ENCODE measurements at places on chromosomes 3 and 15.

GRCh38 chr3:152192936-152193672 lies 75.6 kb upstream of the MBNL1 start:
- no peak for DNase-seq

GRCh38 chr15:66773129-66773873 lies 71.3 kb downstream of the SMAD6 start:
- no peak for DNase-seq

GRCh38 chr15:40828447-40829036 lies at the start of gene PPP1R14D:
Gene PPP1R14D, minus strand, starts transcription at chr15:40828708. Its CDS starts 67 bp downstream, at chr15:40828641.
- DNase-seq = no peak

DNA sequence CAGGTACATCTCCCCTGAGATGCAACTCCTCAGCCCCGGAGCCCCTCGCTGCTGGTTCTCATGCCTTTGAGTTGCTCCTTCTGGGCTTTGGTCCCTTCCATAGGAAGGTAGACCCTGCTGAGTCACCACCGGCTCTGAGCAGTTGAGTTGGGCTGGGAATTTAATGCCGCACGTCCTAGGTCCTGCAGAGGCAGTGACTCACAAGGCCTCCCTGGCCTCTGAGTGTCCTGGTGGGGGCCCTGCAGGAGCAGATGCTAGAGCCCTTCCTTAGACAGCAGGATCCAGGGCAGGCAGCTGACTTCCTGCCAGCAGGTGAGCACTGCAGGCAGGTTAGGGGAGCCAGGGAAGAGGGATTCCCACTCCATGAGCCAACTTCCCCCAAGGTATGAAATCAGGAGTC lies 5.5 kb upstream of the NTRK3 start:
- no peak for DNase-seq

DNA sequence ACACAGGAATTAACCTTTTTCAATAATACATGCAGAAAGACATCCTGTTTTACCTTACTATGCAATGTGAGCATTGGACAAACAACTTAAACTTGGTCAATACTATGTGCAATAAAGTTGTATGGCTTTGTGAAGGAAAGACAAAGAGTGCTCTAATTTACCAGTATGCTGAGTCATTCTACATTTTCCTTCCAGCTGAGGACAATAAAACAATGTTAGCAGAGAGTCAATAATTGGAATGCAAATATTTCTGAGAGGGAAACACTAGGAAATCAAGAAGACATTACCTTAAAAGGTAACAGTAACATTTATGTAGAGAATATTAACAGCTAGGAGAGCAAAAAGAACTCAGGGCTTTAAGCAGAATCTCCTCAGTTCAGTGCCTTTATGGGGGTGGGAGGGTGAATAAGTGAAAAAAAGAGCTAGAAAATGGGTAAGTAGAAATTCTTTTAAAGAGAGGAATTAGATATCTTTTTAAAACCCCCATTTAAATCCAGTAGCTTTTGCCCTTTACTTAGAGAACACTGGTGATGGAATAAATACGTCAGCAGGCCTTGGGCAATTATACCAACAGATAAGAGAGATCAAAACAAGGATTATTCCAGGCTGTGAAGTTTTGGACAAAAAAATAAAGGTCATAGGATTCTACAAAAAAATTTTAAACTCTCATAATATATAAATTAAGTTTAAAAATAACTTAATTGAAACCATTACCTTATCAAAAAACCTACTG lies 11.6 kb upstream of the HGD start:
- peak; percentile 19 for DNase-seq

GRCh38 chr15:61449186-61449702 lies 220.1 kb upstream of the RORA start:
- DNase-seq = no peak

DNA sequence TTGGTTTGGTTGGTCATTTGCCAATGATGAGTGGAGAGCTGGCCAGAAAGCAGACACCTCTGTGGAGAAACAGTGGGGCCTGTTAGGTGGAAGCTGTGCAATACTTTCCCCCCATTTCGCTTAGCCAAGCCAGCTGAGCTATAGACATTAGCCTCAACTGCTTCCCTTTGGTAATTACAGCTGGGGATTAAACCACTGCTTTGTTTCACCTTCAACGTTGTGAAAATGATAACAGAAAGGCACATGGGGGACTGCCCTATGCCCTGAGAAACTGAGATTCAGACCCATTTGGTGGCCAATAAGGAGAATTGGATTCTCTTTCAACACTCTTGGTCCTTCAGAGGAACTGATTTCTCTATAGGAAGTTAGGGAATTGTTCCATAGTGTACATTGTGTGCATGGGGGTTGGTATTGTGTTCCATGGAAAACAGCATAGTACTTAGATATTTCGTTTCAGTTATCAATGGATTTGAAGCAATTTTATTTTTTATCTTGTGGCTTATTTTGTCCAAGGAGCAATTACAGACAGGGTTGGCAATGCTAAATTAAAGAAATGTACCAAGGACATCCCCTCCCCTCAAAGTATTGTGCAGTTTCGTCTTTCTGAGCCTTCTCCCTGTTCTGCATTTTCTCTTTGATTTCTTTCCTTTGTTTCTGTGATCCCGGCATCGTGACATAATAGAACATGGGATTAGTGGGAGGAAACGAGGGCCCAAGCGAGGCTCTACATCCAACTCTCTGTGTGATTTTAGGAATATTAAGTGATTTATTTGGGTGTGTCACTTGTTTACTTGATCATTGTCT lies 194.3 kb downstream of the FNDC3B start:
- DNase-seq = no peak

GRCh38 chr3:144773350-144773749 lies 801.7 kb downstream of the DIPK2A start:
- DNase-seq = no peak

DNA sequence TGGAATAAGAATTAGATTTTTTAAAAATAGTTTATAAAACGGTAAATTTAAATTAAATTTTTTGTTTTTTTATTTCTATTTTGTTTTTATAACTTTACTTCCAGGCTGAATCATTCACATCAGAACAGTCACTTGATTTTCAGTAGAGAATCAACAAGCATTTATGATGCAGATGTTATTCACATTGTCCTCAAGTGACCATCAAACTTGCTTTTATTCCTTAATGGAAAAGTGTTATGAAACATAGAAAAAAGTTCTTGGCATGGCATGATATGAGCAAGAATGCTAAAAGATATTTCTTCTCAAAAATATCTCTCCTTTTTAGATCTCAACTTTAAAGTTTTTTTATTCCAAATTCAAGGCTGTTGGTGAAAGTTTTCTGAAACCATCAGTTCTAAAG lies 70.9 kb upstream of the TGFBR2 start:
- DNase-seq = no peak

GRCh38 chr3:160224256-160224655 lies 966 bp upstream of the C3orf80 start:
- peak; percentile 13 for DNase-seq

DNA sequence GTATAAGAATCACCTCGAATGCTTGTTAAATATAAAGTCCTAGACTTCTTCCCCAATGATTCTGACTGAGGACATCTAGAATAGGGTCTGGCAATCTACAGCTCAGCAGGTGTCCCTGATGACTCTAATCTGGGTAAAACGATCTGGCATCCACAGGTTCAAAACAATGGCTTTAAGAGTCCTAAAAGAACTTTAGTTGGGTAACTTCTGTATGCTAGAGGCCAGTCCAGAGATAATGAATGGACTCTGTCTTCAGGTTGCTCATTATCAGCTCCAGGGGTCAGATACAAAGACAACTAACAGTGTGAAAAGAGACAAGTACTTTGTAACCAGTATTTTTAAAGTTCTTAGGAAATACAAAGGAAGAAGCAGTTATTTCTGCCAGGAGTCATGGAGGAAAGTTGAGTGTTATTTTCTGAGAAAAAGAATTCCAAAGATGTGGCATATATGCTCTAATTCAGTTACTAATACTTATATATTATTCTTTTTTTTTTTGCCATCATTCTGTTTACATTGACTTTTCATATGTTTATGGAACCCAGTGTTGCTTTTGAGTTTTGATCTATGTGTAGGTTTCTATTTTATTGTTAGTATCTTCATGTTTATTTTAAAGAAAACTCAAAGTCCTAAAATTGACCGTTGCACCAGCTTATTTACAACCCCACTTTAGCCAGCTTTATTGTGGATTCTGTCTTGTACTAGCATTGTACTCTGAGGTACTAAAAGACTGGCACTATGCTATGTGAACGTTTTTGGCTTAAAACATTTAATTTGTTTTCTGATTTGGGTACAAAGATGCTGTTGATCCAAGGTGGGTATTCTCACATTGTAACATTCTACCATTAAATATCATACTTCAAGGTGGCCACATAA lies 3.1 kb upstream of the GPR15 start:
- DNase-seq = no peak

DNA sequence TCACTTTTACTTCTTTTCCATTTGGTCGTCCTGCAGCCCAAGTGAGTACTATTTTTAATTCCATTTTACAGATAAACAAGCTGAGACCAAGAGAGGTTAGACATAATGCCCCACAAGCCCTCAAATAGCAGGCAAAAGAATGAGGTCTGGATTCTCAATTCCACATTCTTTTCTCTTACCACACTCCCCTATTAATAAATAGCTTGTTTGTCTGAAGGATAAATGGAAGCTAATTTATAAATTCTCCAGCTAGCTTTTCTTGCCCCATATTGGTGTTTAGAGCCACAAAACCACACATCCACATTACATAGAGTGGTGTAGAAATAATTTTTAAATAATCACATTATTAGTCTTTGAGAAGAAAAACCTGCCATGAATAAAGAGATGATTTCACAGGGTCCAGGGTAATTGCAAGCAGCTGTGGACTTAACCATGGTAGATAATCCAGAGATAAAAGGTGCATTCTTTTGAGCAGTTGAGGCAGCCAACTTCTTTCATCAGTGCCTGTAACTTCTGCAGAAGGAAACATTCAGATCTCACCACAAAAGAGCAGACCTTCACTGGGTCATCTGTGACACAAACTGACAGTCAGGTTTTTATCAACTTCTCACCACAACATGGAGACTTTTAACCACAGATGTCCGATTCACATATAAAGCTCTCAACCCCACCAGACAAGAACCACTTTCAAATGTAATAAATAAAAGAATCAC lies 313.4 kb upstream of the STT3B start:
- DNase-seq = no peak

DNA sequence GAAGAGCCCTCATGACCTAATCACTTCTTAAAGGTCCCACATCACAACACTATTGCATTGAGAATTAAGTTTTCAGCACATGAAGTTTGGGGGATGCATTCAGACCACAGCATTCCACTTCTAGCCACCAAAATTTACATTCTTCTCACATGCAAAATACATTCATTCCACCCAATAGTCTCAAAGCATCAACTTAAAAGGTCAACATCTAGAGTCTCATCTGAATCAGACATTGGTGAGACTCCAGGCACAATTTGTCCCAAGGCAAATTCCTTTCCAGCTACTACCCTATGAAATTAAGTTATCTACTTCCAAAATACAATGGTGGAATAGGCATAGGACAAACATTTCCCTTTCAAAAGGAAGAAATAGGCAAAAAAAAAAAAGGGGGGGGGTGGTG lies 64.9 kb downstream of the PLSCR2 start:
- no peak for DNase-seq

DNA sequence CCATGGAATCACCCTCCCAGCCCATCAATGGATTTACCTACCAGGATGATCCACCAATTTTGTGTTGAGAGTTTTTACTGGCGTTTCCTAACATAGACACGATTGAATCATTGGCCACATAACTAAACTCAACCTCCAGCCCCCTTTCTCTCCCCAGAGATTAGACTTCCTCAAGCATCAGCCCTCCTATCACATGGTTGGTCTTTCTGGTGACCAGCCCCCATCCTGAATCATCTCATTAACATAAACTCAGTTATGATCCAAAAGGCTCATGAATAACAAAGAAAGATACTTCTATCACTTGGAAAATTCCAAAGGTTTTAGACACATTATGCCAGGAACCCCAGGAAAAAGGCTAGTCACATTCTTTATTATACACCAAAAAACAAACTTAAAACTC lies 21.2 kb downstream of the PRKAR2A start:
- no peak for DNase-seq

DNA sequence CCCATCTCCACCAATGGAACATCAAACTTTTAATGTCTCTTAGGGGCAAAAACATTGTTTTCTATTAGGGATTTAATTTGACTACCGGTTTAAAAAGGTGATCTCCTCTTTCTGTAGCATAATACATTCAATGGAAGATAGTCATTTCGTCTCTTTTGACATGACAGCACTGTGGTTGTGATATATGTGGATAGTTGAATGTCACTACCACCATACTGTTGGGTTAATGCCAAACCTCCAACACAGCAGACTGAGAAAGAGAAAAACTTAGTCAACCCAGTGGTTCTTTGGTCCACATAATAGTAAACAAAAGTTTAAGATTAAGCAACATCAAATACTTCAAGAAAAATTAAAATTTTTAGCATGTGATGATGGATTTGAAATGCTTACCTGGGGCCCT lies 530.4 kb downstream of the AGBL1 start:
- DNase-seq = no peak

- no peak for DNase-seq
Observed at GRCh38 chr3:151625086-151625485, 108.6 kb upstream of the AADACL2 start.

- DNase-seq = no peak
Observed at GRCh38 chr15:52095597-52096262, 16.8 kb downstream of the BCL2L10 start.

- no peak for DNase-seq
Observed at GRCh38 chr3:159645874-159646273, 342.8 kb upstream of the IL12A start.

GRCh38 chr3:41198526-41198925 lies 779 bp upstream of the CTNNB1 start:
- DNase-seq = peak; percentile 50

DNA sequence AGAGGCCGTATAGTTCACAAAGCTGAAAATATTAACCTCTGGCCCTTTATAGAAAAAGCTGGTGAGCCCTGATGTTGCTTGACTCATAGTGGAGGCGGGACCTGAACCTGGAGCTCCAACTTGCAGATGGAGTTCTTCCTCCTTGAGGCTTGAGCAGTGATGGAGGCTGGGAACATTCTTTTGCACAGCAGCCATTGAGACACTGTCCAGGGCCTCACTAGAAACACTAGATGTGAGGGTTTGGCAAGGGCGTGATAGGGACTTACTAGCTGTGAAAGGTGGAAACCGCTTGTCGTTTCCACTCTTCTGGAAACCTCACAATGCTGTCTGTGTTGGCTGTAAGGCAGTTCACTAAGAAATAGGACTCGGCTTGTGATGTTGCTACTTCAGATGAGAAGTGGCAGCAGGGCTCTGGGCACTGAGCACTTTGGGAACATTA lies 12.5 kb downstream of the SMAD6 start:
- DNase-seq = no peak
